ENCODE measurements at places on chromosomes 6 and 20.

- DNase-seq: no peak
Measured at GRCh38 chr20:54665812-54666211, 190.4 kb downstream of the DOK5 start.

- no peak for DNase-seq
Measured at GRCh38 chr6:44224029-44224964, 902 bp downstream of the SLC29A1 start.

DNA sequence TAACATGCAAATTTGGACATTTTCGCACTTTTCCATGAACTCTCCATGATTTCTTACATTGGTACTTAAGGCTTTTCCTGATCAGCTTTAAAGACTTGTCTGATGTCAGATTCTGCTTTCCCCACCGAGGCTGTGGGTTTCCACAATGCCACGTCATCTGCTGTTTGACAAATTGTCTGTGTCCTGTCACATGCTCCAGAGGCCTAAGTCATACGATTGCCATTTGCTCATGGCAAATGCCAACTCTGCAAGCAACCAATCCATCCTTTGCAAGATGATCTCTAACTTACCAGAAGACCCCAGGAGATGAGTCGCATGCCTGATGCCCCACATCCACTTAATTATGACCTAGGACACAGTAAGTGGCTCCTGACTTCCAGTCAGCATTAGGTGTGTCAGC, 556.5 kb downstream of the BMP2 start:
- DNase-seq: no peak

GRCh38 chr6:109794201-109794923, 103.3 kb downstream of the FIG4 start:
- DNase-seq: no peak

Data from stimulated activated CD4-positive, alpha-beta T cell treated with anti-CD3 and anti-CD28 coated beads, Interleukin-12 subunit alpha, Interleukin-12 subunit beta, amount 100 ng/mL, for 4 hours (primary cell).